ENCODE measurements at places on chromosomes 5 and 9.
A peak's percentile ranks its signal among the peaks of the same experiment; 100 is the strongest.

DNA sequence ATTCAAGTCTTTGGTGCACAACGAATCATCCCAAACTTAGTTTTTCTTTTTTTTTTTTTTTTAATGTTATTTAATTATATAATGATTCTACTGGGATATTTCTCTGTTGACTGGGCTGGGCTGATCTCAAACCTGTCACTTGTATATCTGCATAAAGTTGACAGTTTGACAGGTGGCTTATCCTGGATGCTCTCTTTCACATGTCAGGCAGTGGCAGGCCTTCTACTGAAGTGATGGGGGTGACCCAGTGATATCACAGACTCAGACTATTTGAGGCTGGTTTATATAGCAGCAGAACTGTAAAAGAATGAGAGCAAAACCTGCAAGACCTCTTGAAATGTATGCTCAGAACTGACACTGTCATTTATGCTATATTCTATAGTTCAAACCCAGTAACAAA is 1813.5 kb upstream of the CDH6 start:
- DNase-seq = no peak

DNA sequence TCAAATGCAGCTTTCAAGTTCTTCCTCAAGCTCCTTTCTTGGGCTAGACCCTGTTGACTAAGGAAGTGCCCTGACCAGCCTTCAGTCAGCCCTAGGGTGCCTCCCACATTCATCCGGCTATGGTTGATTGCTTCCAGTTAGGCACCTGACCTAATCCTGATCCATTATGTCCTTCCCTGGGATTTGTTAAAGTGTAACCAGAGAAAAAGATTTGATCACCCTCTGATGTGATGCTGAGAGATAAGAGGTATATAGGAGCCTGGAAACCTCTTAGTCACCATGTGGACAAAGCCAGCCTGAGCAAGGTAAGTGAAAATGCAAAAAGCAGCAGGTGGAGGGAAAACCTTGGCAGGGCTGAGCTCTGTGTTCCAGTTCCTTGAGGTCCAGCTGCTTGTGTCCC is 178.8 kb upstream of the ERCC6L2 start:
- DNase-seq = no peak

DNA sequence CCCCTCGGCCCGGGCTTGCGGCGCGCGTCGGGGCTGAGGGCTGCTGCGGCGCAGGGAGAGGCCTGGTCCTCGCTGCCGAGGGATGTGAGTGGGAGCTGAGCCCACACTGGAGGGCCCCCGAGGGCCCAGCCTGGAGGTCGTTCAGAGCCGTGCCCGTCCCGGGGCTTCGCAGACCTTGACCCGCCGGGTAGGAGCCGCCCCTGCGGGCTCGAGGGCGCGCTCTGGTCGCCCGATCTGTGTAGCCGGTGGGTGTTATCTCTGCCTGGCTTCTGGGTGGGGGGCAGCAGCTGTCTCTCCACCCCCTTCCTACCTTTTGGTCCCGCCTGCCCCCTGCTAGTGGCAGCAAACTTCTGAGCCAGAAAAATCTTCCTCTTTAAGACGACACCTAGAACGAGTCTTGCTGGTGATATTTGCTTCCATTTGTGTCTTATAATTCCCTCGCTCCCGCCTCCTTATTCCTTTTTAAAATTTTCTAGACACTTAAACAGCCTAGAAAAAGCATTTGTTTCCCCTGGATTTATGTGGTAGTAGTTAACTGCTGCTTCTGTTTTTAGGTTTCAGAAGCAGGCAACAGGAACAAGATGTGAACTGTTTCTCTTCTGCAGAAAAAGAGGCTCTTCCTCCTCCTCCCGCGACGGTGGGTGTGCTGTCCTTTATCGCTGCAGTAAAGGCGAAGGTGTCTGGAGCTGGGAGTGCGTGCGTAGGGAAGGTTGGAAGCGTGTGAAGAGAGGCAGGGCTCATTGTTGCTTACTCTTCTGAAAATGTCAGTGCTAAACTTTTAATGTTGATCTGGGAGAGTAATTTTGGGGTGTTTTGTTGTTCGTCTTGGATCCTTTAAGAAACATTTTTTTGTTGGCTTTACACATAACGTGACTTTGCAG is 554 bp downstream of the JAK2 start:
- no peak for DNase-seq

- DNase-seq = no peak
Observed at GRCh38 chr9:134889386-134890154, 9.0 kb downstream of the FCN2 start.

DNA sequence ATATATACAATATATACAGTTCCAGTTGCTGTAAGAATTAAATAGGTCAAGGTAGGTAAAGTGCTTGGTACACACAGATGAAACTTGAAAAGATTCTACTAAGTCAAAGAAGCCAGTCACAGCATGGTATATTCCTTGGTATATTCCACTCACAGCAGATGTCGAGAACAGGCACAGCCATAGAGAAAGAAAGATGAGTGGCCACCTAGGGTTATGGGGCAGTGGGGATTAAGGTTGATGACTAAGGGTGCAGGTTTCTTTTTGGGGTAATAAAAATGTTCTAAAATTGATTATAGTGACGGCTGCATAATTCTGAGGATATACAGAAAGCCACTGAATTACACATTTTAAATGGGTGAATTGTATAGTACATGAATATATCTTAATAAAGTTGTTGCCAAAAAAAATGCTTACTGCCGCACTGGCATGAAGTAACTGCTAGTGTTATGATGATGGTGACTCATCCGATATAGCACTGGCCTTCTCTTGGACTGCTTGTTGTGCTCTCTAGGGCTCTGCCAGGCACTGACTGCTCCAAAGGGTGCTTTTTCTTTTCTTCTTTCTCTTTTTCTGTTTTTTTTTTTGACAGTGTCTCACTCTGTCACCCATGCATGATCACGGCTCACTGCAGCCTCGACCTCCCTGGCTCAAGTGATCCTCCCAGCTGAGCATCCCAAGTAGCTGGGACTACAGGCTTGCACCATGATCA is 23.5 kb downstream of the TBC1D2 start:
- DNase-seq = no peak

- no peak for DNase-seq
Observed at GRCh38 chr9:81289622-81290021, 399.7 kb downstream of the TLE1 start.

GRCh38 chr5:179680780-179681401 is at the start of gene CBY3:
Gene CBY3, minus strand, starts transcription at chr5:179681034. Its CDS starts 116 bp downstream, at chr5:179680918.
- DNase-seq = no peak

GRCh38 chr5:180522330-180522729 is 28.2 kb downstream of the CNOT6 start:
- DNase-seq = no peak

- no peak for DNase-seq
Observed at GRCh38 chr9:125755340-125755739, 8.2 kb downstream of the PBX3 start.

DNA sequence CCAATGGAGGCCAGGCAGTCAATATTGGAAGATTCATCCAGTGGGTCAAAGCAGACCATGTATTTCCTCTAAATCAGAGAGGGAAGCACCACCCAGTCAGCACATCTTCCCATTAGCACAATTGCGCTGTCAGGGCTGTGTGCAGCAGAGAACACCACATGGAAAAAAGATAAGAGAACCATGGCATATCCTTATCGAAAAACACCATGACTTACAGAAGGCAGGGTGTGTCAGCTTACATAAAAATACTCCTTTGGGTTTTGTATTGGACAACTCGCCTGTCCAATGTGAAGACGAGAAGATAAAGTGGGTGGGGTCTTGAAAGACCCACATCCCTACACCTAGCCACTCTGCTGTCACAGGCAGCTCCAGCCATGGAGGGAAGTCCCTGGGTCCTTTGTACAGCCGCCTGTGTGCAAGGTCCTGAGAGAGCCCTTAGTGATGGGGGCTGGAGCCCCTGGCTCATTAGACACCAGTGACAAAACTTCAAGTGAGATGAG is 71.9 kb upstream of the SPATA31E1 start:
- no peak for DNase-seq

GRCh38 chr5:133531594-133531993 is 80.7 kb downstream of the FSTL4 start:
- no peak for DNase-seq

- no peak for DNase-seq
Observed at GRCh38 chr5:501105-501830, 23.0 kb downstream of the SLC9A3 start.

DNA sequence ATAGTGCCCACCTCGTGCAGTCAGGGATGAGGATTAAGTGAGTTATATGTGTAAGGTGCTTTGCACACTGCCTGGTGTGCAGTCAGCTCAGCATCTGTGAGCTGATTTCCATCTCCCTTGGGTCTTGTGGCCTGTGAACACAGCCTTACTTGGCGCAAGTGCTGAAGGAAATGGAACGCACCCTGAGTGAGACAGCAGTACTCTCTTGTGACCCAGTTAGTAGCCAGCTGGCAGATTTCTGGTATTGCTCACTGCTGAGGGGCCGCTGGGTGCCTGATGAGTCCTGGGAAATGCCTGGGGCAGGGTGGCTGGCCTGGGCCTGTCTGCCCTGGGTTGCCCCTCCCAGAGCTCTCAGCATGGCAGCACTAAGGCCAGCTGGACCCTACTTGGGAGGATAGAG is 90.9 kb upstream of the BOD1 start:
- no peak for DNase-seq

GRCh38 chr5:32880796-32881195 is 169.7 kb downstream of the NPR3 start:
- DNase-seq = no peak

- DNase-seq = no peak
Observed at GRCh38 chr5:160354666-160355065, 15.8 kb downstream of the C1QTNF2 start.

DNA sequence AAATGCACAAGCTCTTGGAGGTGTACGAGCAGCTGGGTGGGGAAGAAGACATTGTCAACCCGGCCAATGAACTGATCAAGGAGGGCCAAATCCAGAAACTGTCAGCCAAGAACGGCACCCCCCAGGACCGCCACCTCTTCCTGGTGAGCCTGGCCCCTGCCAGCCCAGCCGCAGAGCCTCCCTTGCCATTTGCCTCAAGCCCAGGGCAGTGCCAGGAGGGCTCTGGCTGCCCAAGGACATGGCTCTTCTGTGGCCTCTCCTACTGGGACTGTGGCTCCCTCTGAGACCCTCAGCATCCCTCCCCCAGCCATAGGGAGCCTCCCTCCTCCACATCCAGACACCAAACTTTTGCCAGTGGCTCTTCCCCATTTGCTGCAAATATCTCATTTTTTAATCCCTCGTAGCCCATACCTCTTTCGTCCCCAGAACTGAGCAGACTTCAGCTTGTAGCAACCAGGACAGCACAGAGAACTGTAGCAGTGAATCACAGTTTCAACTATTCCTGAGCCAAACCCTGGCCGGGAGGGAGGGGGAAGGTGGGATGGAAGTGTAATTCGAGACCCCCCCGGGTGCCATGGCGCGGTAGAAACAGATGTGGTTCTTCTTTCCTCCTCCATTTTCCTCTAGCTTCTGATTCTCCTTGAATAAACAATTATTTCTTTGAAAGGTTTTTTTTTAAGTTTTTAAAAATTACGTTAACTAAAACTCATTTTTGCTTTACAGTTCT is 44.5 kb upstream of the SUSD3 start:
- DNase-seq = no peak

DNA sequence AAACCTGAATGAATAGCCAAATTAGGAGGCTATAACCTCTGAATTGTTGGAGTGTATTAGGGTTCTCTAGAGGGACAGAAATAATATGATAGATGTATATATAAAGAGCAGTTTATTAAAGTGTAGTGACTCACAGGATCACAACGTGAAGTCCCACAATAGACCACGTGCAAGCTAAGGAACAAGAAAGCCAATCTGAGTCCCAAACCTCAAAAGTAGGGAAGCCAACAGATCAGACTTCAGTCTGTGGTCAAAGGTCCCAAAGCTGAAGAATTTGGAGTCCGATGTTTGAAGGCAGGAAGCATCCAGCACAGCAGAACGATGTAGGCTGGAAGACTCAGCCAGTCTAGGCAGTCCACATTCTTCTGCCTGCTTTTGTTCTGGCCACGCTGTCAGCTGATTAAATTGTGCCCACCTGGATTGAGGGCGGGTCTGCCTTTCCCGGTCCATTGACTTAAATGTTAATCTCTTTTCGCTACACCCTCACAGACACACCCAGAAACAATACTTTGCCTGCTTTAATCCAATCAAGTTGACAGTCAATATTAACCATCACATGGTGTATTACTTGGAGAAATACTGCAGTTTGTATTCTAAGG is 550.6 kb downstream of the CDH10 start:
- no peak for DNase-seq

GRCh38 chr9:83583151-83584014 is 39.6 kb upstream of the IDNK start:
- no peak for DNase-seq

DNA sequence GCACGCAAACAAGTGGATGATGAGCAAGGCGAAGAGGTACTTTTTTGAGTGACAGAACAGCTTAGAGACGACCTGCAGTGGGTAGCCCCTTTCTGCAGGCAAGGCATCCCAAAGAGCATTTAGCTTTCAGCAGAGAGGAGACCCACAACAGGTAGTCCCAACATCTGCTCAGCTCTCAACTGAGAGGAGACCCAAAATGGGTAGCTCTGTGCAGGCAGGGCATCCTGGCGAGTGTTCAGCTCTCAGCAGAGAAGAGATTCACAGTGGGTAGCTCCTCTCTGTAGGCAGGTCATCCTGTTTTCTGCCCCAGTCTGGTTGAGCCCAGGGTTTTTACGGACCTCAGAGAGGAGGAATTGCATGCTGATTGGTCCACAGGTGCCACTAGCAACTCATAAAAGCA is 2396.1 kb upstream of the C9orf72 start:
- no peak for DNase-seq

- no peak for DNase-seq
Observed at GRCh38 chr9:75532233-75533050, 358.0 kb upstream of the PCSK5 start.

- no peak for DNase-seq
Observed at GRCh38 chr5:125583321-125584139, 837.1 kb upstream of the ZNF608 start.

GRCh38 chr5:74056789-74057164 is 430.8 kb downstream of the ARHGEF28 start:
- no peak for DNase-seq

DNA sequence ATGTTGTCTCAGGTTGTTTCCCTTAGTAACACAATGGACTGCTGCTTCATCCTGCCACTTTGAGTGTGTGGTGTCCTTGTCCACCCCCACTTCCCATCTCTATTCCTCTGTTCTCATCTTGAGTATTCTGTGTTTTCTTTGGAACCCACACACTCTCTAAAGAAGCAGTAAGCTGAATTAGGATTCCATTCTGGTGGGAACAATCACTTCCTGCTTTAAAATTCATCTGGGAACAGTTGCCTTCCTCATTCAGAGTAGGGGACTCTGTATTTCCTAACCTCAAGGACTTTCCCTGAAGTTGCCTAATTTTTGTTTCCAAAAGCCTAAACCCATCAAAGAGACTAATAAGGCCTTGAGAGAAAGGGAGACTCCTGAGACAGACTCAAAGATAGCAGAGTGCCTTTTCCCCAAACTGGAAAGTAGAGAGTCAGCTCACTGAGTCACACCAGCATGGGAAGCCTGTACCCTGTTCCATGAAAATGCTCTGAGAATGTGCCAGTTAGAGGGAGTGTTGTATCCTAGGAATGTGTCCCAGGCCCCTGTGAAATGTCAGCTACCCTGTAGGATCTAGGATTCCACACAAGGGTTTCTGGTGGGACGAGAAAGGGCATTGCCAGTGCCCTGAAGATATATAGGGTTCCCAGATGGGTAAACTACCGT is 63.6 kb downstream of the CCDC192 start:
- no peak for DNase-seq

GRCh38 chr9:128099231-128099931 is 28.1 kb downstream of the PTGES2 start:
- no peak for DNase-seq

- DNase-seq = peak; percentile 37
Observed at GRCh38 chr5:157689942-157690689, 18.8 kb downstream of the C5orf52 start.
